Liver (tissue), 10 donors: ENCODE measurements at places on chromosomes 1 and 21. TPM values are rescaled to one million over a fixed set of nuclear protein-coding genes. Genes with fewer than 3 reads are reported as not detected.
A peak's percentile ranks its signal among the peaks of the same experiment; 100 is the strongest.

The S100A5 gene
- not detected for total RNA-seq

The OR10Z1 gene
- total RNA-seq, result not detected

DNA sequence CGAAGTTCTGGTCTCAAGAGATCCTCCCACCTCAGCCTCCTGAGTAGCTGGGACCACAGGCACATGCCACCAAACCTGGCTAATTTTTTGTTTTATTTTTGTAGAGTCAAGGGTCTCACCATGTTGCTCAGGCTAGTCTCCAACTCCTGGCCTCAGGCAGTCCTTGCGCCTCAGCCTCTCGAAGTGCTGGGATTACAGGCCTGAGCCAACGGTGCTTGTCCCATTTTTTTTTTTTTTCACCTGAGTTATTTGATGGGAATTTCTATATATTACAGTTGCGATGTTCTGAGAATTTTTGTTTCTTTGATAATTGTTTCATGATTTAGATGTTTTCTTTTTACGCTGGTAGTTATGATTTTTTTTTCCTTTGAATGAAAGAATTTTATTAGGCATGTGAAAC is 2.5 kb downstream of the RABGAP1L start:
- no peak overlapping the region for H3K27ac ChIP-seq
- H3K4me3 ChIP-seq, result no peak overlapping the region

GRCh38 chr21:14734191-14734590 is 188.1 kb upstream of the SAMSN1 start:
- H3K36me3 ChIP-seq, result no peaks in the 10 kb centered on the region
- no peak for DNase-seq
- H3K27me3 ChIP-seq, result no peaks in the 10 kb centered on the region
- H3K4me3 ChIP-seq, result no peak overlapping the region
- H3K4me1 ChIP-seq, result no peaks in the 10 kb centered on the region

DNA sequence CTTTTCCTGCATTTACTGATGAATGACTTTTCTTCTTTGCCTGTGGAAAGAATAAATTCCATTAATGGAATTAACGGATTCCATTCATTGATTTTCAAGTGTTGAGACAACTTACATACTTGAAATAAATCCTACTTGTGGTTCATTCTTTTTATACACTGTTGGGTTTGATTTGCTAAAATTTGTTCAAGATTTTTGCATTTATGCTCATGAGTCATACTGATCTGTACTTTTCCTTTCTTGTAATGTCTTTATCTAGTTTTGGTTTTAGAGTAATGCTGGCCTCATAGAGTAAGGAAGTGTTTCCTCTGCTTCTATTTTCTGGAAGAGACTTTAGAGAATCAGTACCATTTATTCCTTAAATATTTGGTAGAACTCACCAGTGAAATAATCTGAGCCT is 14.4 kb downstream of the UROD start:
- DNase-seq, result no peak
- H3K27me3 ChIP-seq, result no peaks in the 10 kb centered on the region
- no peaks in the 10 kb centered on the region for H3K4me1 ChIP-seq
- H3K36me3 ChIP-seq, result no peaks in the 10 kb centered on the region
- H3K27ac ChIP-seq, result no peak overlapping the region

DNA sequence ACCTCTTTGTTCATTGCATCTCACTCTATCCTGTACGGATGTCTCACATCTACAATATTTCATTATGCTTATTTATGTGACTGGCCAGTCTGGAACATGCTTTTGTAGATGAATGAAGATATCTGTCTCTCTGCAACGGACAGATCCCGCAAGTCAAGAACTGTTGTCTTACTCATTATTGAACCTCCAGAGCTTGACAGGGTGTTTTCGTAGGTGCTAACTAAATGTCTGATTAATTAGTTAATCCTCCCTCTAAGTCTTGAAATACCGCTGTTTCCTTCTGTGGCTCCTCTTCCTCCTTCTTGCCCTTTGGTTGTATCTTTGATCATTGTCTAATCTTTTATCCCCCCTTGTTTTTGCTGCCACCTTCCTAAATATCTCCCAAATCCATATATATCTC is 3.2 kb upstream of the C1orf162 start:
- no peak for DNase-seq
- H3K27me3 ChIP-seq, result no peaks in the 10 kb centered on the region
- no peaks in the 10 kb centered on the region for H3K4me1 ChIP-seq
- peaks cover 33% of the 10 kb centered on the region for H3K36me3 ChIP-seq
- peak overlapping the region; percentile 66 for H3K27ac ChIP-seq
